ENCODE measurements at places on chromosomes 13 and 19.

- peaks cover 20% of the 10 kb centered on the region for H3K4me1 ChIP-seq
- H3K27me3 ChIP-seq = peaks cover 63% of the 10 kb centered on the region
- DNase-seq = no peak
- peaks cover 1% of the 10 kb centered on the region for H3K36me3 ChIP-seq
- H3K27ac ChIP-seq = no peak overlapping the region
Observed at GRCh38 chr13:52850072-52850395, 1.6 kb upstream of the PCDH8 start.

DNA sequence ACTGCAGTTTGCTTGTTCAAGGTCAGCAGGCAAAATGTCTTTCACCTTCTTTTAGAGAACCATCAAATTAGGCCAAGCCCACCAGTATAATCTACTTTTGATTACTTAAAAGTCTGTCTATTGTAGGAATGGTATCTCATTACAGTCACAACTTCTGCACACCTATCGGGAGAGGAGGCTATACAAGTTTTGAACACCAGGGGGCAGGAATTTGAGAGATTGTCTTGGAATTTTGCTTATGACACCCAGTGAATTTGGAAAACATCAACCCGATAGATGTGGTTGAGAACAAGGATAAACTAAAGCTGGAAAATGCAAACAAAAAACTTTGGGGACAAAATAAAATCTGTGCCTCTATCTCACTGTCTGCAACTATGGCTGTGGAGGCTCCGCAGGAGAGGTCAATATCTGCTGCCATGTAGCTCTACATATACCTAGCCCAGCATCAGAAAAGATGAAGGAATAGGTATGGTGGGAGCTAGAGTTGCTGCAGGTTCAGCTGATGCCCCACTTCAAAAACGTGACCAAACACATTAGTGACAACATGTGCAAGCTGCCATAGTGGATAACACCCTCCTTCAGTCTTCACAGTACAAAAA, 1299.2 kb upstream of the SPRY2 start:
- H3K4me1 ChIP-seq = no peaks in the 10 kb centered on the region
- H3K27ac ChIP-seq = no peak overlapping the region
- no peaks in the 10 kb centered on the region for H3K36me3 ChIP-seq
- no peak for DNase-seq
- no peak overlapping the region for H3K4me3 ChIP-seq
- no peaks in the 10 kb centered on the region for H3K27me3 ChIP-seq

DNA sequence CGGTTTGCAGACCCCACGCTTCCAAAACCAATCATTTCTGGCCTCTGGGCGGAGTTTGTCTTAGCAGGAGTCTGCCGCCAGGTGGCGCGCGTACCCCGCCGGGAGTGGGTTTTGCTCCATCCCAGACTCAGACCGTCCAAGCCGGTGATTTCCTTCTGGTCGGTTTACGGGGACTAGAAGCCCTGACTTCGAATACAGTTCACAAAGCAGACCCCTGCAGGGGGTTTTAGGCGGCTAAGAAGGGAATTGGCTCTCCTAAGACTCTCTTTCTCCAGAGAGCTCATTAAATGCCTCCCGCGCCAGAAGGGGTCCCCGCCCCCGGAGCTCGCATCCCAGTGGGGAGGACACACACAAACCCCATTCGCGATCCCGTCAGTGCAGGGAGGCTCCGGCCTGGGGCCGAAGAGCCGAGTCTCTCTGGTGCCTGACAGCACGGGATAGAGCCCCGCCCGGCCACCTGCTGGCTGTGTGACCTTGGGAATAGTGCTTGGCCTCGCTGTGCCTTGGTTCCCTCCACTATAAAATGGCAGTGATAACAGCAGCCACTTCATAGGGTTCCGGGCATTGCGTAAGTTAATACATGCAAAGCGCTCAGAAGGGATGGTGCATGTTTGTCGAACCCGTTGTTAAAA, 8.6 kb upstream of the NUP62 start:
- H3K27me3 ChIP-seq = peaks cover 7% of the 10 kb centered on the region
- DNase-seq = peak; percentile 93
- peaks cover 4% of the 10 kb centered on the region for H3K36me3 ChIP-seq
- no peak overlapping the region for H3K27ac ChIP-seq

DNA sequence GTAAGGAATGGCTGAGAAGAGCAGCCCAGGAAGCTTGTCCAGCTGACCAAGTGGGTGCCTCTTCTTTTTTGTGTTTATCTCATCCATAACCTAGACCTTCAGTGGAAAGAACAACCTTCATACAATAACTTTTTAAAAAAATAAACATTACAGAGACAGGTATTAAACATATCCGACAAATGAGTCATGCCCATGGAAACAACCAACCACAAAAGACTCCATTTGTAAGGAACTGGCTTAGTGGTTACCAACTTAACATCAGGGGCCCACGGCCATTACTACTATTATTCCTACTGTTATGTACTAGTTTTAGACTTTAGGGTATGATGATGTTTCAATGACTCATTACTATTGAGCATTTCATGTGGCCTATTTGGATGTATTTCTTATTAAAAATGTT, 191.7 kb upstream of the SERP2 start:
- no peaks in the 10 kb centered on the region for H3K4me1 ChIP-seq
- DNase-seq = no peak
- no peaks in the 10 kb centered on the region for H3K27me3 ChIP-seq
- H3K36me3 ChIP-seq = no peaks in the 10 kb centered on the region

- H3K27me3 ChIP-seq = peaks cover 6% of the 10 kb centered on the region
- no peak overlapping the region for H3K4me3 ChIP-seq
- H3K27ac ChIP-seq = no peak overlapping the region
Observed at GRCh38 chr13:40274103-40274502, 392.3 kb downstream of the FOXO1 start.

DNA sequence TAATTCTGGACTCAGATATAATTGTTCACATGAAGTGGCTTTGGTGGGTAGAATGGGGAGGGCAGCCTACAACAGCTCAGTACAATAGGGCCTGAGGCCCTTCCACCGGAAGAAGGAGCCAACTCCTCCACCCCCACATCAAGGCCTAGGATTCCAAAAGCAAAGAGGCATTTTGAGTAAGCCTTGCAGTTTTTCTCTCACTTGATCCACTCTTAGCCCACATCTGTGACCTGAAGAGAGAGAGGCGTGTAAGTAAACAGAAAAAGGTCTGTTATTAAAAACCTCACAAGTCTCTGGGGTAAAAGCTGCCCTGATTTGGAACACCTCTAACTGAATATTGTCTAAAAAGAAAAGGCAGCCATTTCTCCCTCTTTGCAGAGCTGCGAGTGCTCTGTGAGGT, 214.1 kb upstream of the KL start:
- no peaks in the 10 kb centered on the region for H3K36me3 ChIP-seq
- no peaks in the 10 kb centered on the region for H3K4me1 ChIP-seq
- H3K4me3 ChIP-seq = no peak overlapping the region
- H3K27ac ChIP-seq = no peak overlapping the region
- no peaks in the 10 kb centered on the region for H3K27me3 ChIP-seq
- DNase-seq = no peak

- H3K27me3 ChIP-seq = no peaks in the 10 kb centered on the region
- no peak overlapping the region for H3K4me3 ChIP-seq
- DNase-seq = no peak
- H3K27ac ChIP-seq = no peak overlapping the region
Observed at GRCh38 chr19:55034751-55035150, 3.3 kb downstream of the GP6 start.
